ENCODE measurements at places on chromosomes 5 and 9. TPM values are rescaled to one million over a fixed set of nuclear protein-coding genes. Genes with fewer than 3 reads are reported as not detected.

The PCDH1 gene
- total RNA-seq: 42.4 TPM

The IFNB1 gene
- not detected for total RNA-seq

The PHF24 gene
- 0.58 TPM for total RNA-seq

The EGFLAM gene
- total RNA-seq: 3.5 TPM

The DPP7 gene
- 137 TPM for total RNA-seq

The OTP gene
- not detected for total RNA-seq

The SUSD3 gene
- 1.3 TPM for total RNA-seq

The CNTNAP3B gene
- 4.9 TPM for total RNA-seq

The HRH2 gene
- total RNA-seq: 1.1 TPM

The SPINK6 gene
- not detected for total RNA-seq

The DND1 gene
- total RNA-seq: 0.34 TPM

All from kidney epithelial cell (primary cell).